ENCODE measurements at places on chromosomes 1 and 21. TPM values are rescaled to one million over a fixed set of nuclear protein-coding genes. Genes with fewer than 3 reads are reported as not detected.

- H3K27ac ChIP-seq, result no peak overlapping the region
- peaks cover 2% of the 10 kb centered on the region for H3K4me1 ChIP-seq
- peaks cover 10% of the 10 kb centered on the region for H3K27me3 ChIP-seq
- no peaks in the 10 kb centered on the region for H3K36me3 ChIP-seq
Measured at GRCh38 chr1:203167026-203167912, 8.4 kb downstream of the MYBPH start.

DNA sequence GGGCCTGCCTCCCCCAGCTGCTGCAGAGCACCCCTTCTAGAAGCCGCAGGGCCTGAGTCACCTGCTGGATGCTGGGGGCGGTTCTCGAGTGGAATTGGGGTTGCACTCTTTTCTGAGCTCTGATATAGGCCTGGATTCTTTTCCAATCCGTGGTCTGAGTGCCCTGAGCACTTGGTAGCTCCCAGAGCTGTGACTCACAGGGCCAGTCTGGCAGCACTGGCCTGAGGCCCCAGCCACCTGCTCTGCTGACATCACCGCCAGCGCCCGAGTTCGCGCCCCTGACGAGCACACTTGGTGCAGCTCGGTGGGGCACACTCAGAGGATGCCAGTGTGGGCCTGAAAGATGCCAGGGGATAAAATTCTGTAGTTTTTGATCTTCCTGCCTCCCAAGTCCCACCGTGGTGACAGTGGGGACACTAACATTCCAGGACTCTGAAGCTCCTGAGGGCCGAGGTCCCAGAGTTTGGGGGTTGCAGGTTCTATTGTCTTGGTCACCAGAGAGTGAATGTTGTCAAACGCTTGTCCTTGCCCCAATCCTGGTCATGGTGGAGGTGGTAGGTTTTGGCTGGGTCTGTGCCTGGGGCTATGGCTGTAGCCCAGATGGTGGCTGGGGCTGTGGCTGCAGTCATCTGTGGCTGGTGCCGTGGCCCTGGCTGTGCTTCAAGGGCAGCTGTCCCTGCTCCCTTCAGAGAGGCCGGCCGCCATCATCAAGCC lies 74.6 kb downstream of the OBSCN start:
- no peaks in the 10 kb centered on the region for H3K27me3 ChIP-seq
- H3K36me3 ChIP-seq, result no peaks in the 10 kb centered on the region

GRCh38 chr1:87226341-87226760 lies 102.3 kb upstream of the LMO4 start:
- no peak overlapping the region for H3K4me3 ChIP-seq
- H3K36me3 ChIP-seq, result no peaks in the 10 kb centered on the region
- H3K27ac ChIP-seq, result no peak overlapping the region

- peaks cover 17% of the 10 kb centered on the region for H3K27me3 ChIP-seq
- no peaks in the 10 kb centered on the region for H3K4me1 ChIP-seq
- no peak overlapping the region for H3K27ac ChIP-seq
- H3K4me3 ChIP-seq, result no peak overlapping the region
Measured at GRCh38 chr1:182761396-182762395, 27.9 kb upstream of the NPL start.

The LAMC2 gene
- total RNA-seq, result not detected

The TMEM125 gene
- not detected for total RNA-seq

The FAAH gene
- 3.9 TPM for total RNA-seq

The RGS7 gene
- total RNA-seq, result not detected
